ENCODE measurements at places on chromosomes 3 and 15.

DNA sequence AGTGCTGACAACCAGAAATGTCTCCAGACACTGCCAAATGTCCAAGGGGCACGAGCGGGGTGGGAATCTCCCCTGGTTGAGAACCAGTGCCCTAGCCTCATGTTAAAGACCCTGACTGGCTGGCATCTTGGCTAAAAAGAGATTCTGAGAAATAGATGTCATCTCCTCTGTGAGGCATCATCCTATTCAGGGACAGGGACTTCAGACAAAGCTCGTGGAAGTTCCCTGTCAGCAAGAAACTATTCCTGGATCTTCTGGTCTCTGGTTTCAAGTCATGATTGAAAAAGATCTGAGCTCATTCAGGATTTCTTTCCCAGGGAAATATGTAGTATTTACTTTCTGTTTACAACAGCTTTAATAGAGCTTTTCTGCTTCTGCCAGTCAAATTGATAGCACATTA, 10.8 kb downstream of the WDR5B start:
- no peak for DNase-seq

DNA sequence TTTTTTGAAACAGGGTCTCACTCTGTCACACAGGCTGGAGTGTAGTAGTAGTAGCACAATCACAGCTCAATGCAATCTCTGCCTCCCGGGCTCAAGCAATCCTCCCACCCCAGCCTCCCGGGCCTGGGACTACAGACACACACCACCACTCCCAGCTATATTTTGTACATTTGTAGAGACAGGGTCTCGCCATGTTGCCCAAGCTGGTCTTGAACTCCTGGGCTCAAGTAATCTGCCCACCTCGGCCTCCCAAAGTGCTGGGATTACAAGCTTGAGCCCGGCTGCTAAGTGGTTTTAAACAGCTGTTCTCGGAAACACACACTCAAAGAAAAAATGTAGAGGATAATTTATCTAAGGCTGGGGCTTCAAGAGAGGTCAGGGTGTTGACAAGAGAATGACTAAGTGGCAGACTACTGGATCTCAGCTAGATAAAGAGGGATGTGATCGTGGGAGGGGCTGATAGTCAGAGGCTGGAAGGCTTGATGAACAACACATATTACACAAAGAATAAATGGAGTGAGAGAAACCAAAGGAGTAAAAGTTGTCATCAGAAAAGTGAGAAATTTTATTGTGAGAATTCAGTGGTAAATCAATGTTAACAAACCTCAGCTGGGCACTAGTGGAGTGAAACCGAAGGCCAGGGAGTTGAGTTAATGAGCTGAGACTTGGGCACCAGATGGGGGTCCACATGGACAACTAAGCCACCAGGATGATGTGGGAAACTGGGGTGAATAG, 6.7 kb downstream of the CCR5AS start:
- no peak for DNase-seq

GRCh38 chr3:159859424-159859823, 129.2 kb upstream of the IL12A start:
- DNase-seq = no peak

GRCh38 chr3:58116161-58116955, 94.4 kb downstream of the DNASE1L3 start:
- DNase-seq = peak; percentile 27

DNA sequence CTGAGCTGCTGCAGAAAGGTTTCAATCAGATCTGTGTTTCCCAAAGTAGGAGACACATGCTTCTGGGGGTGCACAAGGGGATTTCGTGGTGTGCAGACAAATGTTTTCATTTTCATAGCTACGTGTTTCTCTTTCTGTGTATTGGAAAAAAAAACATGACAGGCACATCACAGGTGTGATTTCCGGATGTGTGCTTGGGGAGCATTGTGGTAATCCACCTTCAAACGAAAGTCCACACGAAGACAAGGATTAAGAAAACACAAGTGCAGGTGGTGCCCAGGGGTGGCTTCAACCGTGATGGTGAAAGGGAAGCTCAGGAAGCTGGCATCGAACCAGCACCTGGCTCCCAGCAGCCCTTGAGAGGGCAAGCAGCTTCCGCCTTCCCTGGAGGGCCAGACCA, 164.6 kb upstream of the LINGO1 start:
- no peak for DNase-seq

DNA sequence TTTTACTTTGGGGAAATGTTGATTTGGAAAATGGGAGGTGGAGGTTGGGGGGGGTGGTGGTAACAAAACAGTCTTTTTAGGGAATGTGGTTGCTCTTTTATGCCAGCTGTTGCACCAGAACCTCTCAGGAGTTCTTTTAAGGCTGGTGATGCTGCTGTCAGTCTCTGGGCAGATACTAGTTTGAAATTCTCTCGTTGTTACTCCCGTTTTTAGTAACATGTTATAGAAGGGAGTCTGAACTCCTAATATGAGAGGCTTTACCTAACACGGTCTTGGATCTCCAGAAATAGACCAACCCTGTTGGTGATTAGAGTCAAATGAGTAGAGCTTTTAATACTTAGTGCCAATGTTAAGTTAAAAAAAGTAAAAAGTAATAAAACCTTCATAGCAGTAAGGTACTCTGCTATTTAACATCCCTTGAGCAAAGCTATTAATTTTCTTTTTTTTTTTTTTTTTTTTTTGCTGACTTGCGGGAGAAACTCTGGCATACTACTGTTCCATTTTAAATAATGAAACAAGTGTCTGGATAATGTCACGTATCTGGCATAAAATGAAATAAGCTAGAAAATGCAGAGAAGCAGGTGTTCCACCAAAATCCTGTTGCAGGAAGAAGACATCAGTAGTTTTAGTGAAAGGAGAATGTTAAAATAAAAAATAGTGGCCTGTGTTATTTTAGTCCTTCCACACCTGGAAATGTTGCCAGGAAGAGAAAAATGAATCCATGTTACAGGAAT, 156.7 kb downstream of the CACNA1D start:
- no peak for DNase-seq

DNA sequence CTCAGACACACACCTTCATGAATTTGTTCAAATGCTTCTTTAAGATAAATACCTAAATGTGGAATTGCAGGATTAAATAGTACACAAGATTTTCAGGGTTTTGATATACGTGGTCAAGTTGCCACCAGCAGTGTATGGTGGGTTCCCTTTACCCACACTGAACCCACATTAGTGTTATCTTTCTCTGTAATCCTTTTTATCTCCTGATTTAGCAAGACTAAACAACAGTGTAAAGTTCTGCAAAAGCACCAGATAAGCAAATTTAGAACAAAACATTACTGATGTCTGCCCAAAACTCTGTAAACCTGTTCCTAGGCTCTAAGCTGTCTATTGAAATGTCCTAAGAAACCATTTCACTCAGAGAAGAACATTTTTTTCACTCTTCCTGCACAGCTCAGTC, 352.9 kb downstream of the FHIT start:
- DNase-seq = no peak

- DNase-seq = no peak
Observed at GRCh38 chr3:179933080-179933479, 103.7 kb downstream of the PEX5L start.

DNA sequence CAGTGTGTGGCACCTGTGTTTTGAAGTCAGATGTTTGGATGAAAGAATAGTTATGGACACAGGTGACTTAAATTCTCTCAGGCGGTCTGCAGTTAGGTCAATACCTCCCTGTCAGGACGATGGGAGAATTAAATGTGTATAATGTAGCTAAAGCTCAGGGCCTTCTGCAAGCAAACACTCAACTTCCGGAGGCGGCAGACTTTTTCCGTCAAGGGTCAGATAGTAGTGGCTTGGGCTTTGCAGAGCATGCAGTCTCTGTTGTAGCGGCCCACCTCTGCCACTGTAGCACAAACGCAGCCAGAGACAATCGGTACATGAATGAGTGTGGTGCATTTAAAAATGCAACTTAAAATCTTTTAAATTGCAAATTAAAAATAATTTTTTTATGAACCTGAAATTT, 47.4 kb downstream of the CMTM8 start:
- no peak for DNase-seq

- no peak for DNase-seq
Observed at GRCh38 chr15:39171944-39172368, 408.9 kb upstream of the THBS1 start.

- no peak for DNase-seq
Observed at GRCh38 chr3:114219741-114220140, 17.6 kb downstream of the ZNF80 start.

- DNase-seq = no peak
Observed at GRCh38 chr3:167996514-167996913, 99.2 kb downstream of the GOLIM4 start.

GRCh38 chr3:100634493-100635272, 25.3 kb downstream of the ADGRG7 start:
- DNase-seq = no peak

DNA sequence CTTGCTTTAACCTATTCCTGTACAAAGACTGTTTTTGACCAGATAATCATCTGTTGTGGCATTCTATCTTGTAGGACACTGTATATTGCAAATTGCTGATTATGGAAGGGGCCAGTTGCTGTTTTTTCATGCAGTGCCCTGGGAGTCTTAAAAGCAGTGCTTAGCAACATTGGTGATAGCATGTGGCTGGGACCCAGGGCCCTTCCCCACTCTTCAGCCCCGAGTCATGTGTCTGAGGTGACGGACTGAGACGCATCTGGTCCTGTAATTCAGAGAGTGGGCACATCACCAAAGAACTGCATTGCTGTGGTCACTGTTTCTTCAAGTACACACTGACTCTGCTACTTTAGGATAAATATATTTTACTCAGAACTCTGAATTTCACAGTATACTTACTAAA, 63.4 kb downstream of the SNRK start:
- no peak for DNase-seq

GRCh38 chr3:11629716-11630115, 14.0 kb downstream of the VGLL4 start:
- DNase-seq = no peak

- DNase-seq = no peak
Observed at GRCh38 chr3:36989005-36989404, 3.9 kb downstream of the EPM2AIP1 start.

- no peak for DNase-seq
Observed at GRCh38 chr3:46859001-46859710, 4.1 kb downstream of the MYL3 start.

DNA sequence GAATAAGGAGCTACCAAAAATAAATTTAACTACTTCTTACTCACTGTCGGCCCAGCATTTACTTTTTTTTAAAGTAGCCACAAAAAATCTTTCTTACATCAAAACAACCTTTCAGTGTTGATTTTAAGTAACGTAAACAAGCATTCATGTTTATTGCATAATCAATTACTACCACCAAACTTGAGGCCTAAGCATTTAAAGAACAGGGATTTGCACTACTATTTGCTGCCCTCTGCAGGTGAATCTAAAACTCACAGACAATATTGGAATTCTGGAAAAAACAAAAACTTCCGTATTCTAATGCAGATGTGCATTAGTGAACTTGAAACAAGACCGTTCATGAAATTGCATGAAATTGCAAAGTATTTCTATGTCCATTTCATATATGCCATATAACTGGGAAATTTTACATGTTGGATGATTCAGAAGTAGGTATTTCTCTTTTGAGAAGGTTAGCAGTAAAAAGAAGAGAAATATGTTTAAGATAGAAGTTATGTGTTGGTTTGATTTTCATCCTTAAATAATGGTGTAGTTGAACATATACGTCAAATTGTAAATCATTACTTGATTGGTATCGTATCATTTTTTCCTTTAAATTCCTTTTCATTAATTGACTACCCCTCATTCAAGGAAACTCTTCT, 55.6 kb downstream of the CGGBP1 start:
- no peak for DNase-seq

- DNase-seq = no peak
Observed at GRCh38 chr3:44013967-44014366, 227.7 kb upstream of the TOPAZ1 start.

GRCh38 chr3:59381282-59381681, 331.5 kb upstream of the CFAP20DC start:
- DNase-seq = no peak

DNA sequence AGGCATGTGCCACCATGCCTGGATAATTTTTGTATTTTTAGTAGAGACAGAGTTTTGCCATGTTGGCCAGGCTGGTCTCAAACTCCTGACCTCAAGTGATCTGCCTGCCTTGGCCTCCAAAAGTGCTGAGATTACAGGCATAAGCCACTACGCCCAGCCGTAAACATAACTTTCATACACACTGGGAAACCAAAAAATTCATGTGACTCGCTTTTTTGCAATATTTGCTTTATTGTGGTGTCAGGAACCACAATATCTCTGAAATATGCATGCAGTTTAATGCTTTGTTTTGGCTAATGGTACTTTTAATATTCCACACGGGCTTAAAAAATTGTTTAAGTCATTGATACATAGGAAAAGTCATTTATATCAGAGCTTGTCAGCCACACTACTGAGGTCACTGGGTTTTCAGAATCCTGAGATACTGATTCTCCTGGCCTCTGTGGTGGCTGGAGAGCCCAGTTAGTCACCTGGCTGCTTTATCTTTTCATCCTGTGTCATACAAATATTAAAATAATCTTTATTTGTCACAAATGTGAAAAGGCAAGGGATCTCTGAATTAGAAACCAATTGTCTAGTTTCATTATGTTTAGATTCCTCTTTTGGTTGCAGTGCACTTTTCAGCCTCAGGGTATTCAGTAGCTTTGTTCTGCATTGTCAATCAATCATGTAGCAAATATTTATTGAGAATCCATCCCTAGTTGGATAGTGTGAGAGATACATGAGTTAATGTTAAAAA, 10.0 kb downstream of the TMEM62 start:
- no peak for DNase-seq

- DNase-seq = no peak
Observed at GRCh38 chr15:32869776-32870175, 152.0 kb downstream of the GREM1 start.

DNA sequence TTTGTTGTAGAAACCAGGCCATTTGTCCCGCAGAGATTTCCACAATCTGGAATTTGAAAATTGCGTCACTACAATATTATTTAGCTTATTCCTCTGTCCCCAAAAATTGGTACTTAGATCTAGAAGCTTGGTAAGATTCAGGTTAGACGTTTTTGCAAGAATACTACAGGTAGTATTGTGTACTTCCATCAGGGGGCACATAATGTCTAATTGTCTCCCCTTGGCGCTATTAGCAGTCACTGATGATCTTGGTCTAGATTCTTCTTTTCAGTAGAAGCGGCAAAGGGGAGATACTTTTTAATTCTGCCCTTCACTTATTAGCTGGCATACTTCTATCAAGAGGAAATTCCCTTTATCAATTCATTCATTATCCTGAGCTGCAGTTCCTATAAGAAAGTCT, 42.6 kb upstream of the TRIM42 start:
- DNase-seq = no peak

DNA sequence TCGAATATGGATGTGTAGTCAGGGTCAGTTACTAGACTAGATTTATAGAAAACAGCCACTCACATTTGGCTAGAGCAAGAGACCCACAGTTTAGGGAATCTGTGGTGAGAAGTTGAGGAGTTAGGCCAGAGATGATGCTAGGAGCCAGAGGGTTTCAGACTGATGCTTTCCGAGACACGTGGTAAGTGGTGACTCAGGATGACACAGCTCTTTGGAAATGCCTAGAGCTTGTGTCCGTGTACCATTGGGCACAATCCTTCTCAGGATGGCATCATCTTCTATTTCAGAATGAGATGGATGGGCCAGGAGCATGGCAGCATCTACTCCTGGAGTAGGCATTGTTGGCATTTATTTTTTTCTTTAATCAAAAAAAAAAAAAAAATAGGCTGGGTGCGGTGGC, 28.5 kb downstream of the PTPRG start:
- no peak for DNase-seq

Data from esophagus squamous epithelium (tissue), 5 donors.